ENCODE measurements at places on chromosomes 2 and 18.

- DNase-seq: no peak
These were observed 426.4 kb upstream of the ID2 start for GRCh38 chr2:8255448-8255800.

DNA sequence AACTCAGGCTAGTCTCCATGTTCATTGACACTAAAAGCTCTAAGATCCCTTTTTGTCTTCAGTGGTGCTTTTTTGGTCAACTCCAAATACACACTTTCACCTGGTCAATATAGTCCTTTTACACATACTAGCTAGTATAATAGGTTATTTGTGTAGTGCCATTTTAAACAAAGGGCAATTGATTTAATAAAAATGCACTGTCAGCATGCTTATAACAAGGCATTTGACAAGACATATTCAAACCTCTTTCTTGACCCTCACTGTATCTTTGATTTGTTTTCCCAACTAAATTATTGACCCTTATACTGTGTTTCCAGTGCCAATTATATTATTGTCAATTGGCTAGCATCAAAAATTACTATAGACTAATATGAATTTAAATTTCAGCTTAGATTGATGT is 1117.6 kb upstream of the DDX18 start:
- no peak for DNase-seq

DNA sequence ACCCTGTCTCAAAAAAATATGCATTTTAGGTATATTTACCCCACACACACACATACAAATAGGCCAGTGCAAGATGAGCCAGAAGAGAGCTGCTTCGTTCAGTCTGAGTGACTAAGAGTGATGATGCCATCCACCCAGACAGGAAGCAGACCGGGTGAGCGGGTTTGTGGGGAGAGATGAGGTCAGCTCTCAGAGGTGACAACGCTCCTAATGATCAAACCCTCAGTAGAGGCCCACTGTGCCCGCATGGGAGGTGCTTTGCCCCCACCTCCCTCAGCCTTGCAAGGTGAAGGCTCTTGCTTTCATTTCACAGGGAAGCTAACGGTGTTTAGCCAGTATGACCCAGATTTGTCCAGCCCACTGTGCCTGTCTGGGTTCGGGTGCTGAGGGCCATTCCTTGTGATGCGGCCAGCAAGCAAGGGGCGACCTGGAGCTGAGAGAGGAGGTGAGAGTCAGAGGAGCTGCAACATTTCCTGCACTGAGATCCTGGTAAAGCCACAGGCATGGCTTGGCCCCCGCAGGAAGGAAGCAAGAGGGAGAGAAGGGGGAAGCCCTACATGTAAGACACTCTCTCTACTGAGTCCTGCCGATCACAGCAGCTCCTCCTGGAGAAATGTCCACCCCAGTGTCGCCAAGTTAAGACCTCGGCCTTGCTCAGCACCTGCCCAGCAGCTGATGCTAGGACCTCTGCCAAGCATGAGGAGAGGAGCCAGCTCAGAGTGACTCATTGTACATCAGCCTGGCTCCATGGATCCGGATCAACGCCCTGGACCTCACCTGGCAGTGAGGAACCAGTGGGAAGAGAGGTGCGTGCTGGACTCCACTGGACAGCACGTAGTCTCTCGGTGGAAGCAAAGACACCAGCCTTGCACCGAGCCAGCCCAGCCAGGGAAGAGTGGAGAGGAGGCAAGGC is 37.0 kb downstream of the NIFK start:
- DNase-seq: peak; percentile 82

GRCh38 chr2:73256618-73256922 is 22.5 kb downstream of the CCT7 start:
- DNase-seq: no peak

- no peak for DNase-seq
These were observed 603.8 kb downstream of the PLCL1 start for GRCh38 chr2:198408171-198408570.

- DNase-seq: peak; percentile 7
These were observed 160.1 kb downstream of the PARD3B start for GRCh38 chr2:204705243-204705932.

DNA sequence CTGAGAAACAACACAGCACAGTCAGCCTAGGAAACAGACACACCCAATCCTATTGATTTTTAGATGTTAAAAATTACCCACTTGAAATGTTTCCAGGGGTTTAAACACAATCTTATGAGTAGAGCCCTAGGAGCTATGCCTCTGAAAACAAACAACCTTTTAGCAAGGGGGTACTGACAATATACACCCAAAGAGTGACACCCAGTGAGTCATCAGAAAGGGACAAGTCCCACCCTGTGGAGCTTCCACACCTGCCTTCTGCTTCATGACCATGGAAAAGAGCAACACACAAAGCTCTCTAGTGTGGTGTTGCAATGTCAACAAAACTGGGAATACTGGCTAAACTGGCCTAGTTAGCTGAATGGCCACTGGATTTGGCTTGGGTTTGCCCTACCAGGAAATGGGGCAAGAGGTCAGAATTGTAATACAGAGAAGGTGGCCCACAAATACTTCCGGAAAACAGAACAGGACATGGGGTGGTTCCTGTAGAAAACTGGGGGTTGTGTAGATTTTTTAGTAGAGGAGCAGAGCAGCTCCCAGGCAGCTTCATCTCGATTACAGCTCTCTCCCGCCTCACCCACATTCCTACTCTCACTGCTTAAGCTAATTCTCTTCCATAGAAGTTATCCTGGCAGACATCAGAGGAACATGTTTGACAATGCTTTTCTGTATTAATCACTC is 98.2 kb downstream of the GAREM1 start:
- DNase-seq: no peak

- no peak for DNase-seq
These were observed 162.4 kb downstream of the HDAC4 start for GRCh38 chr2:239238381-239238780.

DNA sequence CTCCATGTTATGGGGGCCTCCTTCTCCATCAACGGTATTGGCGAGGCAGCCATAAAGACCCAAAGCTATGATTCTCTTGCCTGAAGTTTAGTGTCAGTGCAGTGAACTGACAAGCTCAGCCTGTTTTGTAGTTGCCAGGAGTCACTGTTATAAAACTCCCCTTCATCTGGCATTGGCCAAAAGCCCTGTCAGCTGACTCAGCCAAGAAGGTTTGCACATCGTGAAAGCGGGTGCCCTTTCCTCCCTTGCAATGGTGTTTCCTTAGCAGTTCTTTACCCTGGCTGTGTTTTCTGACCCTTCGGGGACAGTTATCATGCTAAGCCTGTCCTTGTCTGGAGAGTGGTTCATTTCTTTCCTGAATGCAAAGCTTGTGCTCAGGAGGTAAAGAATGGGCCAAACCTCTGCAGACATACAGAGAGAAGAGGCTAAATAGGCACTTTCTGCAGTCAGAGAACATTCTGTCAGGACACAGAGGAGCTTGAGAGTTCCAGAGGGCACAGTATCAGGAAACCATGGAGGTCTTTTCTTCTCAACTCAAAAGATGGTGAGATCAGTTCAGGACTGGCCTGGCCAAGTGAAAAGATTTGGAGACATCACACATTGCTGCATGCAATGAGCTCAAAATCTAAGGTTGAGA is 414.2 kb downstream of the ZNF521 start:
- DNase-seq: no peak
